ENCODE measurements at places on chromosomes 1 and 21.

DNA sequence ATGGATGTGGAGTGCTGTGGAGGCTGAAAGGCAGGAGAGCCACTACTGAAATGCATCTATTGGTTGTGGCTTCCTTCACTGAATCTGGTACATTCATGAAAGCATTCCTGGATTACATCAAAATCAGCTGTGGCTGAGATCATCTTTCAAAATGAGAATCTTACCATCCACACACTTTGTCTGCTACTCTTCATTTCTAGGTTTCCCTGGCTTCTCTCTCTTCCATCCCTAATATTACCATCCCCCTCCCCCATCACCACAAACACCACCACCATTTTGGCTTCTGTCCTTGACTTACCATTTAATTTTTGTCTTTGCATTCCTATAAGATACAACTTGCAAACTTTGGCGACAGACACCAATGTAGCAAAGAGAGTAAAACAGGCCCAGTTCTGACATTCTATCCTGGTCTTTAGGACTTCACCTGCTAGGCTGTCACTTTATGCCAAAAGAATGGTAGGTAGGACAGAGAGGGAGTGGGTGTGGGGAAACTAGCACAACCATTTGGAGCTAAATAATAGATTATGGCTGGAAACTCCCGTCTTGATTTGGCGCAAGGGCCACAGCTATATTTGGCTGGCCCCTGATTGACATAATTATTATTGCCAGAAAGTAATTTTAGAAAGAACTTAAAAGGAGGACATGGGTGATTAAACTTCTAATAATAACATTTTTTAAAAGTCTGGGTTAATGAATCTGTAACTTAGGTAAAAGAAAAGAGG is 15.1 kb upstream of the DUSP10 start:
- no peak for DNase-seq

GRCh38 chr21:45478115-45478801 is 64.0 kb downstream of the SLC19A1 start:
- peak; percentile 87 for DNase-seq

DNA sequence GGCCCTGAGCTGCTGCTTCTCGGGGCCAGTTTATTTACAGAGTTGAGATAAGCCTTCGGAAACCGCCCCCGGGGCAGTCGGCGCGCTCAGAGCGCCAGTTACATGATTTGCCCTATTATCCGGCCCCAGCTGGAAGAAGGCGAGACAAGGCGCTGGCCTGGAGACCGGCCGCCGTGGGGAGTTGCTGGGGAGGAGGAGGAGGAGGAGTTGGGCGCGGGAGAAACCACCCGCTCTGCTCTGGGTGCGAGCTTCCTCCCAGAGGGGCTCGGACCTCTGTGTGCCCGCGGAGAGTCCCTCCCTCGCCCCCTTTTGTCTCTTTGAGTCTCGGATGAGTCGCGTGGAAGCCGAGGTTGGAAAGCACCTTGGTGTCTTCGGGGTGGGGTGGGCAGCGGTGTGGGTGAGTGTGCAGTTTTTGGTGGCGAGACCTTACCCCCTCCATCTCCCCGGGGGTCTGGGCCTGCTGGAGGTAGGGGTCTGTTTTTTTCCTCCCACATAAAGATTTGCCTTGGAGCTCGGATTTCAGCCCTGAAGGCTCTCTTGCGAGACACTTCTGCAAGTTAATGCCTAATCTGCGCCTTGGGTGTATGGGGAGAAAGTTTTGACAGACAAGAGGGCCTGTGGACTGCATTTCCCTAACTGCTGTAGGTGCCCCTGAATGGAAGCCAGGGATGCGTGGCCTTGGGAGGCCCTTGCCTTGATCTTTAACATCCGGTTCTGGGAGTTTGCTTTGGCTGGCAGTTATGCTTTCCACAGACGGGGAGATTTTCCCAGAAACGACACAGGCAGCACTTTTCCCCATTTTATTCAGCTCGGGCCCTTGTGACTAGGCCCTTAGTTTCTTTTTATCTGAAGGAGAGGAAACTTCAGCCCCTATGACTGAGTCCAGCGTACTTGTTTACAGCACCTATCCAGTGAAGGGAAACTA is 80.0 kb downstream of the NDUFS5 start:
- peak; percentile 41 for DNase-seq

GRCh38 chr21:17699524-17700189 is 87.0 kb upstream of the BTG3 start:
- DNase-seq, result no peak

DNA sequence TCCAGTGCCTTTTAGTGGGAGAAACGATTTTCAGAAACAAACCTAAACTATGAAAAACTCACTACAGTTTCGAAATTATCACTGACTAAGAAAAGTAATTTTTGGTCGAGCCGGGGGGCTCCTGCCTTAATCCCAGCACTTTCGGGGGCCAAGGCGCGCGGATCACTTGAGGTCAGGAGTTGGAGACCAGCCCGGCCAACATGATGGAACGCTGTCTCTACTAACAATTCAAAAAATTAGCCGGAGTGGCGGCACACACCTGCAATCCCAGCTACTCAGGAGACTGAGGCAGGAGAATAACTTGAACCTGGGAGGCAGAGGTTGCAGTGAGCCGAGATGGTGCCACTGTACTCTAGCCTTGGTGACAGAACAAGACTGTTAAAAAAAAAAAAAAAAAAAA is 3.0 kb downstream of the CFHR3 start:
- no peak for DNase-seq

- no peak for DNase-seq
Measured at GRCh38 chr1:24275510-24275909, 43.6 kb upstream of the GRHL3 start.

GRCh38 chr1:3016641-3017439 is 4.4 kb upstream of the ACTRT2 start:
- no peak for DNase-seq

DNA sequence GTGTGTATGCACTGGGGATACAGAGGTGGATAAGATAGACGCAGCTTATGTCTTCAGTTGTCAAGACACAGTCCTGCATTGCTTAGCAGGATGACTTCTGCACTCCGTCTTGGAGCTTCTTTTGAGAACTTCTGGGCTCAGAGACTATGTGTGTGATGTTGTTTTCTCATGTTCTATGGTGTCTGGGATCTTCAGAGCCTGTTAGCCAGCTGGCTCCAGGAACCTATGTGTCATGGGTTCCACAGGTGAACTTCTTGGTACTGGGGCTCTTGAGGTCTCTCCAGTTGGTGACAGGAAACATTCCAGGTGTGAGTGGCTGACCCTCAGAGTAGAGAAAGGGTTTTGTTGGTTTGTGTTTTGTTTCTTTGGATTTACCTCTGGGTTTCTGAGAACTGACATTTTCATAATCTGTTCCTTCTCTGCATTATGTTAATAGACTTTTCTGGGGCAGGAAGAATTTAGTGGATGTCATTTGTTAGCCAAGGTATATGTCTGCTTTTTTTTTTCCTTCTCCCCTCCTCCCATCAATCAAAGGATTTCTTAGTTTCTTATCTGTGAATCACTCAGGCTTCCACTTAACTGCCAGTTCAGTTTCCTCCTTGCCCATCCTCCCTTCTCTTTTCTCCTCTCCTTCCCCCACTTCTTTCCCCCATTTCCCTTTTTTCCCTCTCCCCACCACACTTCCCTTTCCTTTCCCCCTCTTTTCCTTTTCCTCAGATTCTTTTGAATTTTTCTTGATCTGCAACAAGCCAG is 18.1 kb downstream of the FGGY start:
- no peak for DNase-seq

GRCh38 chr1:201745023-201745422 is 83.9 kb upstream of the IPO9 start:
- no peak for DNase-seq

DNA sequence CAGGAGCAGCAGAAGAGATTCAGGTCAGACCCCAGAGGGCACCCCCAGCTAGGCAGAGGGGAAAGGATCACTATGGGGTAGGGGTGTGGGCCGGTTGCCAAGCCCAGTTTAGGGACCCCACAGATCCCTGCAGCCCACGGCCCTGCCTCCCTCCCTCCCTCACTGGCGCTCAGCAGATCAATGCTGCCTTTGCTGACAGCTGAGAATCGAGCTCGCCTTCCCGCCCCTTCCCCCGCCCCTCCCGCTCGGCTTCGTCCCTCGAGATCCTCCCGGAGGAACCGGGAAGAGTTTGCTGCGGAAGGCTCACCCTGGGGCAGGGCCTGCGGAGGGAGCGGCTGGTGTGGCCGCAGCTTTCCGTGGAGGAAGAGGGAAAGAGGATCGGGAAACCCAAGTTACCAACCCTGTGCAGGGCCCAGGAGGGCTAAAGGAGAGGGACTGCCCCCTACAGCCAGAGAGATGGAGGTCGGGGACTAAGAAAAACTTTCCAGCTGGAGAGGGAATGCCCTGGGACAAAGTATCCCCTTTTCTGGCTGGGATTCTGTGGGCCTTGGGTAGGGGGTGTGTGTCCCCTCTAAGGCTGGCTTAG is 1.1 kb upstream of the KCNQ4 start:
- DNase-seq, result no peak

GRCh38 chr21:26732432-26733221 is 112.6 kb downstream of the ADAMTS1 start:
- peak; percentile 30 for DNase-seq

GRCh38 chr21:43731891-43732711 is 13.2 kb downstream of the PDXK start:
- no peak for DNase-seq

GRCh38 chr1:22224091-22224490 is 81.2 kb upstream of the WNT4 start:
- DNase-seq, result no peak

DNA sequence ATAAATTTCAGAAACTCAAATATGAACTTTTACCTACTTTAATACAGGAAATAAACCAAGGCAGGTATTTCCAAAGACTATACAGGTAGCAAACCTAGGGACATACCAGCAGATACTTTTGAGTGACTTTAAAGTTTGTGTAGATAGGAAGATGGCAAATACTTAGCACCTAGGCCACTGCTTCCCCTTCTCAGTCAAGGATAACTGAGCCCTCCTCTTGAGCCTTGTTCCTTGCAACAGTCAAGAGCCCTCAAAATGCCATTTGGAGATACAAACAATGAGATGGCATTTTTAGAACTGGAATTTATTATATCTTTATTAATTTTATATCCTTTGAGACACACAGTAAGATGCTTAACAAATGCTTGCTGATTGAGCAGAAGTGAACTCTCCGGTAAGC is 65.9 kb downstream of the LPGAT1 start:
- no peak for DNase-seq

DNA sequence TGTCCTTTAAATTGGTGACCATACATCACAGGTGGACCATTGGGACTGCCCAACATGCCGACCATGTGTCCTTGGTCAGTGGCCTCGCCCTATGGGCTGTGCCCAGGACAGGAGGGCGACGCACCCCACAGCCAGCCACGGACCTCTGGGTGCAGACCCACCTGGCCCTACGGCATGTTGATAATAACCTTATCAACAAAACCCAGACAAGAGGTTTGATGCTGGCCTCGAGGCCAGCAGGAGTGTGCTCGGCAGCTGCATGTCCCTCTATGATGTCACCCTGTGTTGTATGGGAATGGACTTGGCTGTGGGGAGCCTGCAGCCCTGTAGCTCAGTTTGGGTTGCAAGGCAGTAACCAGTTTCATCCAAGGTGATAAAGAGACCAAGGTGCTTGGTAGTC is 32.1 kb downstream of the SLC37A1 start:
- DNase-seq, result no peak

GRCh38 chr1:237799762-237800474 is 90.8 kb downstream of the ZP4 start:
- DNase-seq, result peak; percentile 6

- DNase-seq, result no peak
Measured at GRCh38 chr21:34611528-34611927, 3.4 kb downstream of the RCAN1 start.

DNA sequence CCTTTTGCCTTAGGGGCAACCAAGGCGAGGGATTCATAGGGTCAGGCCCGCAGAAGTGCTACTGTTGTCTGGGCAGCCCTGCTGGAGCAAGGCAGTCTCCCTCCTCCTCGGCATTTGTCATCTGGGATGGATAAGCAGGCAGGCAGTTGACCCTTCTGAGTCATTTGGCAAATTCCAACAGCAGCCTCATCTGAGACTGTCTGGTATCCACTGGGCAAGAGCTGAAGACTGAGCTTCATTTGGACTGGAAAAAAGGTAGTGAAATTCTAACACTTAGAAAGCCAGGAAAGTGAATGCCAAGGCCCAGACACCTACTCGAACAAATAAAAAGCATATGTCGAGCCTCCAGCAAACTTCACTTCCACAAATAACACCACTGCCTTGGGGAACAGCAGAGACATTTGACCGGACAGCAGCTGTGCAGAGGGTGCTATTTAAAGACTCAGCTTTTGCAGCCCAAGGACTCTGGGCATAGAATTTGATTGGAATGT is 4.0 kb upstream of the ZBTB40 start:
- DNase-seq, result no peak

GRCh38 chr21:45373991-45374816 is 30.8 kb upstream of the COL18A1 start:
- no peak for DNase-seq

DNA sequence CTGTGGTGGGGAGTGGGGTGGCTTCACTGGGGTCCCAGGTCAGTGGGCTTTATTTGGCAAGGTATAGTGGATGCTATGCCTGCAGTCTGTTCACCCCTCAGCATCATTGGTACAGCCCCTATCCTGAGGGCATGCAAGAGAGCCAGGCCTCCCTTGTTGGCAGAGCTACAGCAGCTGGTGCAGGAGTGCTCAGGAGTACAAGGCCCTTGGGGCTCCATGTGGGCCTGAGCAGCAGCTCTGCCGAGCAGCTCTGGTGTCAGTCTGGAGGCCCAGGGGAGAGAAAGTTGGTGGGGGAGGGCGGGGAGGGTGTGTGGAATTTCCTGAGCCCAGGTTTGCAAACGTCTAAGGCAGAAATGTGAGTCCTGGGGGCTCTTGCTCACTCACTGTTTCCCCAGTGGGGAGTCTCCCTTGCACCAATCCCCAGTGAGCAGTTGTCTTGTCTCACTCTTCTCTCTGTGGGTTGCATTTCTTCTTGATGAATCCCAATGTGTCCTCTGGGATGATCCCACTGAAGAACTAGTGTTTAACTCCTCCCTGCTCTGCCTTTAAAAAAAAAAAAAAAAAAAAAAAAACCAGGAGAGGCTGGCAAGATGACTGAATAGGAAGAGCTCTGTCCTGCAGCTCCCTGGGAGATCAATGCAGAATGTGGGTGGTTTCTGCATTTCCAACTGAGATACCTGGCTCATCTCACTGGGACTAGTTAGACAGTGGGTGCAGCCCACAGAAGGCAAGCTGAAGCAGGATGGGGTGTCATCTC is 39.5 kb upstream of the CYP4X1 start:
- DNase-seq, result no peak

DNA sequence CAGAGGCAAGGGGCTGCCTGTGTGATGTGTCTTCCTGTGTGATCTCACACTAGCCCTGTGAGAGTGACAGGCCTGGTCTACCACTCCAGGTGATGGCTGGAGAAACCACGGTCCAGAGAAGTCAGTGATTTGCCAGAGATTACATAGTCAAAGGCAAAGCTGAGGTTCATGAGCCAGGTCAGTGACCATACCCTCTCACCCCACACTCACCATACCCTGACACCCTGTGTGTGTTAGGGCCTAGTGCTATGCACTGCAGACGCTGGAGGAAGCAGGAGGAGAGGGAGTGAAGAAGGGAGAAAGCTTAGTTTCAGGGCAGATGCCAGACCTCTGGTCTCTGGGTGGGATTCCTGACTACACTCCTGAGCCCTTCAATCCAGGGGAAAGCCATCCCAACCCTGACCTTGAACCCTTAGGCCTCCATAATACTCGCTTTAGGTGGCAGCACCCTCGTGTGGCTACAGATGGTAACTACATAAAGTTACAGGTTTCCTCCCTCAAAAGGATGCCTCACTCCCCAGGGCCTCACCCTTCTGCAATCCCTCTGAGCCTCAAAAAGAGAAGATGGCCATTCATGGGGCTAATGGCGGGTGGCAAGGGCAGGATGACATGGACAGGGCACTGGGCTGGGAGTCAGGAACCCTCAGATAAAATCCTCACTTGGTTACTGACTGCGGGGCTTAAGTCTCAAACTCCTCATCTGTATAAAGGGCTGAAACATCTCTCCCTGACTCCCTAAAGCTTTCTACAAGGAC is 20.8 kb upstream of the SDC3 start:
- peak; percentile 52 for DNase-seq
